Purkinje cell (primary cell): ENCODE measurements at places on chromosomes 2 and 18. TPM values are rescaled to one million over a fixed set of nuclear protein-coding genes. Genes with fewer than 3 reads are reported as not detected.

The ANKRD30B gene
- 2.1 TPM in 1 of 2 replicates, not detected in the other for polyA plus RNA-seq

The C2orf69 gene
- 15.1 and 21.5 TPM in 2 replicates for polyA plus RNA-seq

The TUBB6 gene
- polyA plus RNA-seq = 7.0 and 12.7 TPM in 2 replicates

The SRD5A2 gene
- polyA plus RNA-seq = not detected in 2 replicates

The GCG gene
- not detected in 2 replicates for polyA plus RNA-seq

The ANXA4 gene
- 5.4 and 6.9 TPM in 2 replicates for polyA plus RNA-seq

The DNAH7 gene
- 2.3 and 3.9 TPM in 2 replicates for polyA plus RNA-seq

The PTRHD1 gene
- 74.9 and 90.1 TPM in 2 replicates for polyA plus RNA-seq

The ERBB4 gene
- polyA plus RNA-seq = 4.9 and 8.0 TPM in 2 replicates

The DQX1 gene
- 2.3 and 4.1 TPM in 2 replicates for polyA plus RNA-seq

The MEP1B gene
- not detected in 2 replicates for polyA plus RNA-seq

The SCN3A gene
- polyA plus RNA-seq = 7.5 and 12.8 TPM in 2 replicates
